ENCODE measurements at places on chromosomes 2 and 18.

DNA sequence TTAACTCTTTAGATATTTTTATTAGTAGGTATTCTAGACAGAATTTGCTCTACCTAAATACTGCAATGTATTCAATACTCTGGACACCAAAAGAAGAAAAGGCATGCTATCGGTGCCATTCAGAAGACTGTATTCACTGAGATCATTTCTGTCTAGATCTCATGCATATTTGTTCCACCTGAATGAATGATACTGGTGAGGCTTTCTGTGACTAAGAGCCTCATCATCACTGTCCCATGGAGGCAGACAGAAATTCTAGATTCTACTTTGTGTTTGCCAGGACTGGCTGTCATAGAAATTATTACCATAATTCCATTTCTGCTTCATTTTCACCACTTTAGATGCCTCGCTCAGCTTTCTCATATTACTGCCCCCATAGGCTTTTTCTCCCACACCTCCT is 340.7 kb downstream of the MBD2 start:
- no peak for DNase-seq

- no peak for DNase-seq
Observed at GRCh38 chr2:23280401-23280800, 104.6 kb upstream of the KLHL29 start.

DNA sequence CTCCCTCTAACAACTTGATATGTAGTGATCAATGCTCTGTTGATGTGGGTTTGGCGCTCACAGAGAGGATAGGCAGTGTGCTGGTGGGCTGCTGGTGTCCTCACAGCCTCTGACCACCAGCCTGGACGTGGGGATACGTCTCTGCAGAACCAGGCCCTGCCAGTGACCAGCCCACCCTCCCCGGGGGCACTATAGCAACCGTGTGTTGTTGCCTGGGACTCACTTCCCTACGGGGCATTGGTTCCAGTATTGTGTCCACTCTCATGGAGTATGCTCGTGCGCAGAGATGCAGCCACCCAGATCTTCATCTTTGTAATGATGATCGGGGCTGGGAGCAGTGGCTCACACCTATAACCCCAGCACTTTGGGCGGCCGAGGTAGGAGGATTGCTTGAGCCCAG is 180.1 kb downstream of the LDLRAD4 start:
- DNase-seq, result no peak

- DNase-seq, result no peak
Observed at GRCh38 chr18:9103376-9103873, 926 bp downstream of the NDUFV2 start.

DNA sequence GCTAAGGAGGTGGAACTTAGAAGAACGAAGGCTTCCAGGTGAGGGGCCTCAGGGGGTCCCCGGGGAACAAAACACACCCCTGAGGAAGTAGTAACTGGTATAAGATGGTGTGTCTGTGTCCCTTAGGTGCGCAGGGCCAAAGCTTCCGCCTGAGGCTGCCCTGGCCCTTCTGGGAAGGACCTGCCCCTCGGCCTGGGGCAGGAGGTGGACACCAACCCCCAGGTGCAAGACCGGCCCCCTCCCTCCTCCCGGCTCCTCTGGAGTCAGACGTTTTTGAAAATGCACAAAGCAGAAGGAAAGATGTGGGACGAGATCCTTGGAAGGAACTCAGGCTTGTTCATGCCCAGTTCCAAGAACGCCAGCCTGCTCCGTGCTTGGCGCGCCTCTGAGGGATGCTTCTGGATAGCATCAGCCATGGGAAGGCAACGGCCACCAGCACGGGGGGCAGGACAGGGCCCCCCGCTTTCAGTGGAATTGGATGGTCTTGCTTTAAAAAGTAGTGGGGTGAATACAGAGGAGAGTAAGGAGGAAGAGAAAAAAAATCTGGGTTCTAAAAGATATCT is 37.5 kb downstream of the MYT1L start:
- DNase-seq, result no peak

- DNase-seq, result no peak
Observed at GRCh38 chr18:76565238-76566173, 70.5 kb upstream of the ZNF516 start.

DNA sequence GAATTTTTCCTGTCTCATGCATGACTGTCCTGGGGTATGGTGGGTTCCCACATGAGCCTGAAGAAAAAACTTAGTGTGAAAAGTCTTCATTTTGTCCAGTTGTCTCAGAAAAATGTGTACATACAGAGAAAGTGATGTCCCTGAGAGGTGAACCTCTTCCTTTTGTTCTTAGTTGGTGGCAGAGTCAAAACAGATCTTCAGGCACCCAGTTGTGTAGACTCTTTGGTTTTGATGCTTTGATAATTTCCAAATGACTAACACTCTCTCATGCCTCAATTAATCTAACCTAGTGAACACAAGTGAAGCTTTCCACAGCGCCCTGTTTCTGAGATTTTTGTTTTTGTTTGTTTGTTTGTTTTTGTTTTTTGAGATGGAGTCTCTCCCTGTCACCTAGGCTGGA is 273.5 kb downstream of the PIK3C3 start:
- no peak for DNase-seq

DNA sequence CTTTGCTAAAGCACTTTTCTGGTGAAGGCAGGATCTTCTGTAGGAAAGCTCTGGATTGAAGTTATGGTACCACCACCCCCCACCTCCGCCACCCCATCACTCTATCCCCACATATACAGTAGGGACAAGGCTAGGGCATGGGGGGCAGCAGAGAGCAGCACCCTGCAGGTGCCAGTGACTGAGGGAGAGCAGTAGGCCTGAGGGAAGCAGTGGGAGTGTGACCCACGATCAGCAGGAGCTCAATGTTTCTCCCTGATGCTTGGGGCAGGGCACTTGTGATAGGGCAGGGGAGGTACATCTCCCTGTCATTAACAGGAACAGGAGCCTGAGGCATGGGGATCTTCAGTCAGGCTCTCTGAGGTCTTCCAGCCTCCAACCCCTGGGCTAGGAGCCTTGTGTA is 121.6 kb downstream of the ZFP36L2 start:
- DNase-seq, result no peak

DNA sequence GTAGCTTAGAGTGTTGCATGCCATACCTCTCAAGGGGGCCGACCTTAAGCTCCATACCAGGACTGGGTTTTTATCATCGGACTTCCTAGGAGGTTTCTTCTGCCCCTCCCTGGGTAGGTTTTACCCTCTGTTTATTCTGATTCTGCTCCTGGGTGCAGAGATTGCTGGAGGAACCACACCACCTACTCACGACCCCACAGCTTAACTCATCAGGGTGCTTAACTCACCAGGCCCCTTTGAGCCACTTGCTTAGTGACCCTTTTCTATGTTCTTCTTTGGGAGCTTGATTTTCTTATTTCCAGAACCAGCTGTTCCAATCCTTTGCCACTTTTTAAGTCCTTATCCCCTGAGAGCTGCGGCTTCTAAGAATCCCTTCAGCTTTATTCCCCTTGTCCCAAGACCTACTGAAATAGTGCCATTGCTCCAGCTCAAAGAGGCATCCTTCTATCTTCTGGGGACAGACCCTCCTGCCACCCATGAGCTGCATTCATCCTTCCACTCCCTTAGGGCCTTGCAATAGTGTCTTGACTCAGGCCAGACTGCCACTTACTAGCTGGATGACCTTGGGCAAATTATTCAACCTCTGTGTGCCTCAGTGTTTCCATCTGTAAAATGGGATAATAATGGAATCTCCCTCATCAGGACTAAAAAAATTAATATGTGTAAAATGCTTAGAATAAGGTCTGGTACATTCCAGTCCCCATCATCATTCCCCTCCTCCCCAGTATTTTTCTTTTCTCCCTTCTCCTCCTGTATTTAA is 5.8 kb downstream of the OXER1 start:
- DNase-seq, result no peak
